ENCODE measurements at places on chromosomes 13 and 19.

DNA sequence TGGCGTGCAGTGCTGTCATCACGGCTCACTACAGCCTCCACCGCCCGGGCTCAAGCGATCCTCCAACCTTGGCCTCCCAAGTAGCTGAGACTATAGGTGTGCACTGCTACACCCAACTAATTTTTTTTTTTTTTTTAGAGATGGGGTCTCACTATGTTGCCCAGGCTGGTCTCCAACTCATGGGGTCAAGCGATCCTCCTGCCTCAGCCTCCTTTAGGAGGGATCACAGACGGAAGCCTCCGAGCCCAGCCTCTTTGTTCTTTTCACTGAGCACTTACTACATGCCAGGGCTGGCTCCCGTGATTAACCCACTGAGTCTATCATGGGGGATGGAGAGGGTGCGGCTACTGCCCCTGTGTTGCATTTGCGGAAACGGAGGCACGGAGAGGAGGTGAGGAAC is 12.9 kb upstream of the CACTIN start:
- no peak for DNase-seq

GRCh38 chr13:102195566-102196462 is 206.0 kb downstream of the FGF14 start:
- DNase-seq = no peak

GRCh38 chr19:46155237-46155636 is 7.2 kb downstream of the IGFL2 start:
- no peak for DNase-seq

- no peak for DNase-seq
Measured at GRCh38 chr13:61954092-61954491, 538.4 kb upstream of the PCDH20 start.

GRCh38 chr13:43307921-43308433 is 284.6 kb downstream of the DNAJC15 start:
- no peak for DNase-seq

- no peak for DNase-seq
Measured at GRCh38 chr19:14840206-14840605, 5.2 kb upstream of the OR7A5 start.

- DNase-seq = no peak
Measured at GRCh38 chr13:87671753-87672605, 808 bp downstream of the SLITRK5 start.

DNA sequence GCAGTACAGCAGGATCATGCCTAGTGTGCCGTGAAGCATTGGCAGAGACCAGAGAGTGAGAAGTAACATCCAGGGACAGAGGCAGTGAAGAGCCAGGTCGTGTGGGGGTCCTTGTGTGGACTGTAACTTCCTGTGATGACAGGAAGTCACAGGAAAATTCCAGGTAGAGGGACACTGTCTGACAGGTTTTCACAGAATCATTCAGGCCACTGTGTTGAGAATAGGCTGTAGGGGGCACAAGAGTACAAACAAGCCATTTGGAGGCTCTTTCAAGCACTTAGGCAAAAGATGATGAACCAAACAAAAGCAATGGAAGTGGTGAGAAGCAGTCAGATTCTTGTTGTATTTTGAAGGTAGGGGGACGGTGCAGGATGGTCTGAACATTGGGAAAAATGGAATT is 46.4 kb downstream of the N4BP2L1 start:
- peak; percentile 9 for DNase-seq

DNA sequence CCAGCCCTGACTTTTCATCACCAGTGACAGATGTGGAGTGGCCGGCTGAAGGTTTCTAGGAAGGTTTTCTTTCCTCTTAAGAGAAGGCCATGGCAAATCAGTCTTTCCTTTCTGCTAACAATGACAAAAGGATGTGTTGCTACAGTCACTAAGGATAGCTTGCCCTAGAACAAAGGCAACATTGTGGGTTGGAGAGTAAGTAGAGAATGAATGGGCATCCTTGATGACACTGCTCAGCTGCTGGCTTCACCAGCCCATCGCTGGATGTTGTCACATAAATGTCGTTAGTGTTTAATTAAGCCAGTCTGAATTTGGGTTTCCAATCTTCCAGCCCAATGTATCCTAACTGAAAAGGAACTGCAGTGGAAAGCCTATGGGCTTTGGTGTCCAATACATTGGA is 168.4 kb downstream of the ZIC5 start:
- no peak for DNase-seq

GRCh38 chr19:33460221-33460908 is 61.2 kb downstream of the PEPD start:
- DNase-seq = no peak

DNA sequence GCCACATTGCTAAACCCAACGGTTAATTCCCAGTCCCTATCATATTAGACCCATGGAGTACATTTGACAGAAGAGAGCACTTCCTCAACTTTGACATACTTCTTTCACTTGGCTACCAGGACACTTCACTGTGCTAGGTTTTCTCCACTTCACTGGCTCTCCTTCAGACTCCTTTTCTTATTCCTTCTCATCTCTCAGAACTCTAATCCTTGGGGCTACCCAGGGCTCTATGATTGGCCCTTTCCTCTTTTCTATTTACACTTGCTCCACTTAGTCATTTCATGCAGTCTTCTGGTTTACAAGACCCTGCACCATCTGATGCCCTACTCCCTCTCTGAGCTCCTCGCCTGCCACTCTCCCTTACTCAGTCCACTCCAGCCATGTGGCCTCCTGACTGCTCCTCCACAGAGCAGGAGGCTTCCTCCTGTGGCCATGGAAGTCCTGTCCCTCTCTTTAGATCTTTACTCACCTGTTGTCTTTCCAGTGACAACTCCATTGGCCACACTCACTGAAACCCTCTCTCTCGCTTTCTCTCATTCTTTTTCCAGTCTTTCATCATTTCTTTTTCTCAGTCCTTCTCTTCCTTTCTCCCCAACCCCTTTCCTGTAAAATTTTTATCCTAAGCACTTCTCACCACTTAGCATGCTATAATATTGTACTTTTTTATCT is 90.4 kb downstream of the TBC1D4 start:
- DNase-seq = no peak

DNA sequence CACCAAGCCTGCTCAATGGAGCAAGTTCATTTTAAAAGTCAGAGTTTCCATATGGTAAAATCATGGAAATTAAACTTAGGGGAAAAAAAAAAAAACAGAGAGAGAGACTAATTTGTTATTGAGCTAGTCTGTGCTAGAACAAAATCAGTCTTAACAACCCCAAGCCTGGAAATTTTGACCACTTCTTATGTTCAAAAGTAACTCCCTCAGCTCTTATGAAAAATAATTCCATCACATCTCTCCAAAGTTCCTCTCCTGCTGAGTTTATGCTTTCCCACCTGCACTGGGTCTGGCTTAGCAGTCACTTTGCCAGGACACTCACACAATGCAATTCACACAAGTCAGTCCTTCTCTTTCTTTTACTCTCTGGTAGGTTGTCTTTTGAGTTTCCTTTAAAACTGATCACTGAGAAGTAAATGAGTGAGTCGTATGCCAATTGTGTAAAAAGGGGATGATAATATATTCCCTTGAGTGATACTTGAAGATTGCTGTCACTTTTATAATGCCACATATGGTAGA is 92.6 kb downstream of the ENOX1 start:
- no peak for DNase-seq

DNA sequence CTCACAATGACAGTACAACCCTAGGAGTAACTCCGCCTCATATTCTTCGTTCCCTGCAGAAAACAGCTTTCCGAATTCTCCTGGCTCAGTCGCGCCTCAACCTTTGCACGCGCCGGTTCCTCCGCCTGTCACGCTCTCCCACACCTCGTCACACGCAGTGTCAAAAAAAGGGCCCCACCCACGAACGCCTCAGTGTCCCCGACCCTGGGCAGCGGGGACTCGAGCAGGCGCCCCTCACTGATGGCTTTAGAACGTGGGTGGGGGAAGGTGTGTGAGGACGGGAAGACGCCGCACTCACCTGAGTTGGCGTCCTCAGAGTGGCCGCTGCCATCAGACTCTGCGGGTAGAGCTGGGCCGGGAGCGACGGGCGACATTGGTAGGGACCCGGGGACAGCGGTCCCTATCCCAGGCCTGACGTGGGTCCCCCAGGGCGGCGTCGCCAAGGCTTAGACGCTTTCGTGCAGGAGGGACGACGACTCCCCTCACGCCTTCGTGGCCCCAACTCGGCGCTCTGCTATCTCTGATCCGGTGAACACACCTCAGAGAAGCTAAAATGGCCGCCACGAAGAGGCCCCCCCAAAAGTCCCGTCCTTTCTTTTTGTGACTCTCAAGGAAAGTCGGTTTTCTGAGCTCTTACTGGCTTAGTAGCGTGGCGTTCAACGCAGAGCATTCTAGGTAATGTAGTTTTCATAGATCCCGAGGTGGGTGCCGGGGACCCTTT is at the start of gene ZNF154:
Gene ZNF154, minus strand, starts transcription at position 564 of the 721 bp plus-strand sequence. Its CDS starts 233 bp downstream, at position 331.
- peak; percentile 68 for DNase-seq

DNA sequence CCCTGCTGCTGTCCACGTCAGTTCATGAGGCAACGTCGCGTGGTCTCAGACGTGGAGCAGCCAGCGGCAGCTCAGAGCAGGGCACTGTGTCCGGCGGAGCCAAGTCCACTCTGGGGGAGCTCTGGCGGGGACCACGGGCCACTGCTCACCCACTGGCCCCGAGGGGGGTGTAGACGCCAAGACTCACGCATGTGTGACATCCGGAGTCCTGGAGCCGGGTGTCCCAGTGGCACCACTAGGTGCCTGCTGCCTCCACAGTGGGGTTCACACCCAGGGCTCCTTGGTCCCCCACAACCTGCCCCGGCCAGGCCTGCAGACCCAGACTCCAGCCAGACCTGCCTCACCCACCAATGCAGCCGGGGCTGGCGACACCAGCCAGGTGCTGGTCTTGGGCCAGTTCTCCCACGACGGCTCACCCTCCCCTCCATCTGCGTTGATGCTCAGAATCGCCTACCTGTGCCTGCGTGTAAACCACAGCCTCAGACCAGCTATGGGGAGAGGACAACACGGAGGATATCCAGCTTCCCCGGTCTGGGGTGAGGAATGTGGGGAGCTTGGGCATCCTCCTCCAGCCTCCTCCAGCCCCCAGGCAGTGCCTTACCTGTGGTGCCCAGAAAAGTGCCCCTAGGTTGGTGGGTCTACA is 6.6 kb downstream of the FSTL3 start:
- no peak for DNase-seq

DNA sequence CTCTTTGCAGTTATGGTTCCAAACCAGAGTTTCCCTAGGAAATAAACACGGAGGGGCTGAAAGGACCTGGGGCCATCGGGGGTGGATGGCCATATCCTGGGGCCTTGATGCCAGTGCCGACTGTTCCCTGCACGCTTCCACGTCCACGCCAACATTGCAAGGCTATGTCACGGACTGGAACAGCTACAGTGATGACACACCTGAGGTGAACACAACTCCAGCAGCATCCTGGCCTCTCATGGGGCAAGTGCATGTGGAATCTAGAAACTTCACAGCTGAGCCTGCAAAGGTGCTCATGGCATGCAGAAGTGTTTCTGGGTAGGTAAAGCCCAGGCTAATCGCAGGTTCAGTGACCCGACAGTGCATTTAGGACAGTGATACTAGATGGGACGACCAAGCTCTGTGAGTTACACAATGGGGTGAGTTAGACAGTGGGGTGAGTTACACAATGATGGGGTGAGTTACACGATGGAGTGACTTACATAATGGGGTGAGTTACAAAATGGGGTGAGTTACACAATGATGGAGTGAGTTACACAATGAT is 52.0 kb upstream of the GAS6 start:
- no peak for DNase-seq

- DNase-seq = no peak
Measured at GRCh38 chr19:35146746-35147459, 3.8 kb downstream of the FXYD7 start.

GRCh38 chr19:44876930-44877535 is 14.0 kb upstream of the TOMM40 start:
- no peak for DNase-seq

GRCh38 chr13:84380866-84381265 is 498.6 kb upstream of the SLITRK1 start:
- no peak for DNase-seq

GRCh38 chr19:49347835-49348234 is 12.6 kb downstream of the CD37 start:
- no peak for DNase-seq

GRCh38 chr13:21673539-21673788 is 2.6 kb downstream of the FGF9 start:
- no peak for DNase-seq

DNA sequence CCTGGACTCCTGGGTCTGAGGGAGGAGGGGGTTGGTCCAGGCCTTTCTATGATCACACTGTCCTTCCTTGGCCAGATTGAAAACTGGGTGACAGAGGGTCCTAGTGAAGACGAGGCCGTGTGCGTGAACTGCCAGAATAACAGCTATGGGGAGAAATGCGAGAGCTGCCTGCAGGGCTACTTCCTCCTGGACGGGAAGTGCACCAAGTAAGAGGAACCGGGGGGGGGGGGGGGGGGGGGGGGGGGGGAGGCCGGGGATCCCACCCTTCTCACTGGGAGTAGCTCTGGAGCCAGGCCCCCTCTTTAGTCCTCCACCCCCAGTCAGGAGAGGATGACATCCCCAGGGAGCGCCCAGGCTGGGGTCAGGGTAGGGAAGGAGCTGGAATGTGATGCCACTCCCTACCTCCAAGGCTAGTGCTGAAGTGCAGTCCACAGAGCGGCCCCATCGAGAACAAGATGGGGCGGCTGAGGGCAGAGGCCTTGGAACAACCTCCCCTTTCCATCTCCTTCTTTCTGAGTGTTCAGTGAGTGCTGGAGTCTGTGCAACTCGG is 19.4 kb downstream of the CNFN start:
- no peak for DNase-seq

GRCh38 chr19:7483720-7484201 is 5.1 kb downstream of the PEX11G start:
- DNase-seq = no peak

DNA sequence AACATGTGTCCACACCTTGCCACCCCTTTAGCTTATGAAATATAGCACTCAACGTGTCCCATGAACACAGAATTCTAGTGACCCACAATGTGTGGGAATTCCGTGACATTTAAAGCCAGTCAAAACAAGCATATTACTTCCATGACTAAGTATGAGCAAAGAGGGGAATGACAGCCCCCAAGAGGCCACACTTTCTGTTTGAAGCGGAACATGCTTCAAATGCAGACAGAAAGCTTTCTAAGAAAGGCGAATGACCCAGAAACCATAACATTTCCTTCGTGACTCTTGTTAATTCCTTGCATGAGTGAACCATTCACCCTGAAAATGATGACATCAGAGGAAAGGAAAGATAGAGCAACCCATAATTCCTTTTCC is 122.0 kb upstream of the FNDC3A start:
- no peak for DNase-seq

DNA sequence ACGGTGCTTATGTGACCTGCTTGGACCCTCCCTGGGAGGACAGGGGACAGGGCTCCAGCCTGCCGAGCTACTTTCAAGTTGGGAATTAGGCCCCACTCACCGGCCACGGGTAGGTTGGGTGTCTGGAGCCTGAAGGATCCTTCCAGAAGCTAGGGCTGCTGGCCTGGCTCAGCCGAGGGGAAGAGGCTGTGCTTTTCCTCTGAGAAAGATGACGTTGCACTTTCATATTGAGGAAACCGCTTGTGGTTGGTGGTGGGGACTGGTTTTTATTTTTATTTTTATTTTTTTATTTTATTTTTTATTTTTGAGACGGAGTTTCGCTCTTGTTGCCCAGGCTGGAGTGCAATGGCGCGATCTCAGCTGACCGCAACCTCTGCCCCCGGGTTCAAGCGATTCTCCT is at the start of gene TMEM150B:
Gene TMEM150B, minus strand, starts transcription at position 170 of the 400 bp plus-strand sequence. CDS start 4,305 bp downstream, outside the sequence.
- DNase-seq = no peak

- DNase-seq = no peak
Measured at GRCh38 chr13:62280590-62280989, 864.9 kb upstream of the PCDH20 start.

- no peak for DNase-seq
Measured at GRCh38 chr13:41032691-41033376, 13.7 kb upstream of the ELF1 start.
